Urinary bladder (tissue), 4 donors: ENCODE measurements at places on chromosomes 16 and 17. TPM values are rescaled to one million over a fixed set of nuclear protein-coding genes. Genes with fewer than 3 reads are reported as not detected.

The RHBDL3 gene
- total RNA-seq, result 1.9 TPM

The CDK3 gene
- 3.5 TPM for total RNA-seq

The TNRC6C gene
- total RNA-seq, result 17.8 TPM

The CNTNAP4 gene
- 10.9 TPM for total RNA-seq

The CHMP1A gene
- total RNA-seq, result 27.9 TPM

The CDH15 gene
- 3.7 TPM for total RNA-seq

The ABI3 gene
- 3.0 TPM for total RNA-seq

The EFCAB5 gene
- 0.90 TPM for total RNA-seq

The ZNF597 gene
- total RNA-seq, result 4.1 TPM

The SCARF1 gene
- total RNA-seq, result 10.7 TPM

DNA sequence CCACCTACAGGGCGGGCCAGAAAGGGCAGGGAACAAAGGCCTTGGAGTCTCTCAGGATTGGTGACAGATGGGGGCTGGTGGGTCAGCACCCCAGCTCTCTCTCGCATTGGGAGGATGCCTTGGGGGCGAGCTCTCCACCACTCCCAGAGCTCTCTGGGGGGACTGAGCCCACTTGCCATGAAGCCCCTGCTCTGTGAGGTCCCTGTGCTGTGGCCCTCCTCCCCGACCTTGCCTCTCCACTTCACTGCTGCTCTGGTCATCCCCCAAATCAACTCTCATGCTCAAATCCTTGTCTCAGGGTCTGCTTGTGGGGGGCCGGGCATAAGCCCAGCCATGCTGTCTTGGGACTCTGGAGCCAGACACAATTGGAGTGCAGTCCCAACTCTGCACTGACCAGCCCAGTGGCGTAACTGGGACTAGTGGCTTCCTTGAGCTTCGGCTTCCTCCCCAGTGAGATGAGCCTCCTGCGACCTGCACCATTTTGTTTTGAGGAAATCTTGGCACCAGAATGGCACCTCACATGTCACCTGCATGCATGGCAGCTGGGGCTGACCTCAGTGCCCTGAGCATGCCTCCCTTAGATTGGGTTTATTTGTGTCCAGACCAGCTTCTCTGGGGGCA is 184.5 kb downstream of the IRF8 start:
- DNase-seq, result no peak

DNA sequence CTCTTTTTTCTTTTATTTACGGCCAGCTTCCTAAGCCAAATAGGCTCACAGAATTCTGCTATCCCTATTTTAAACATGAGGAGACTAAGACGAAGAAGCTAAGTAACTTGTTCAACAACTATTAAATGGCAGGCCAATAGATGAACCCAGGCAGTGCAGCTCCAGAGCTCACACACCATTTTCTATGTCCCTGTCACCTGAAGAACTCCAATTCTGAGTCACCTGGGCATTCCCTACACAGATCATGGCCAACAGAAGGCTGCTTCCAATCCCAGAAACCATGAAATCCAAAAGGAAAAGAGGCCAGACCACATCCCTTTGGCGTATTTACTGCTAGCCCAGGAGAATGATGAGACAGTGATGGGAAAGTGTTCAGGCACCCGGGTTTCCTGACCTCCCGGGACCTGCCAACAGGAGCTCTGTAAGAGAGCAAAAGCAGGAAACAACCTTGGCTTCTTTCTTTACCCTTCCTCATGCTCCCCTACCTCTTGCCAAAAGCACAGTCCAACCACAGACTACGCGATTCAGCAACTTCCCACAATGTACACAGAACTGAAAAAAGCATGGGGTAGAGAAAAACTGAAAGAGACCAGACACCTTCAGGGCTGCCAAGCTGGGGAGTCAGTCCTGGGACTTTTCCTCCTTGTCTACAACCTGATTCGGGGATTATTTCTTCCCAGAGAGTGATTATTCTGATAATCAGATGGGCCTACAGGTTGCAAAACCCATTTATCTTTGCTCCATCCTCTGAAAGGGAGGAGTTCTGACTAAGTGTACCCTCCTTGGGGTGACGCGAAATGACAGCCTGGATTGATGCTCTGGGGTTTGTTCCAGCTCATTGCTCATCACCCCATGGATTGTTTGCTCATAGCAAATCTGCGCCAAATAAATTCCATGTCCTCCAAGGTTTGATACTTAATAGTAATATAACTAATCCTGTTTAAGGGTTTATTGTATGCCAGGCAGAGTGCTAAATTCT is 47.8 kb upstream of the HAS3 start:
- DNase-seq, result no peak

DNA sequence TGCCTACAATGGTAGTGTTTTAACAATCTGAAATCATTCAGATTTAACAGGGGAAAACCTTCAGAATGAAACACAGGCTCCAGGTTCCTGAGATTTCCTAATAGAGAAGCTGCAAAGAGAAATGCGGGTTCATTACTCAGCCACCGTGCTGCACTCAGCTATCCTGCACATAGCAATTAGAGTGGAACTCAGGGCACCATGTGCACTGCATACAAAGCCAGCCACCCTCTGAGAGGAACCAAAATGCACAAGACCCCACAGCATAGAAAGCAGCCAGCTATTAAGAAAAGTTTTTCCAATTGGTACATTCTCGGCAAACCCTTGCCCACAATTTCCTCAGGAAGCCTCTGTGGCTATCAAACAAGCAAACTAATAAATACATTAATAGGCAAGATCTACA is 37.4 kb downstream of the TOM1L2 start:
- no peak for DNase-seq

- DNase-seq, result no peak
These were observed 35.2 kb downstream of the PLXDC1 start for GRCh38 chr17:39116224-39116623.

GRCh38 chr16:72848028-72848400 is 199.9 kb downstream of the ZFHX3 start:
- DNase-seq, result no peak

DNA sequence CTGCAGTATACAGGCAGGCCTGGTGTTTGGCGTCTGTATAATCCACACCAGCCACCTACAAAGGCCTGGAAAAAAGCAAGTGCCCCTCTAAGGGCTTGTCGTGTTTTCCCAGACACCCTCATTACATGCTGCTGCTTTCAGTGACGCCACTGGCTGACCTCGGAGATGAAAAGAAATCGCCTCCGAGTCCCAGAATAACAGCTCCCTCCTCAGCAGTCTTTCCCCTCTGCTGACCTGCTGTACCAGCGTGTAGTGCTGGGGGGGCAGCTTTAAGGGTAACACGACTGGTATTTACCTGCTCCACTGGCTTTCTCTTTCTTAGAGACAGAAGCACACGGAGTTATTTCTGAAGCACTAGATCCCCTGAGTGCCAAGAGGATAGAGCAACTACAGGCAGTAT is 296.8 kb downstream of the GRIN2A start:
- no peak for DNase-seq

- no peak for DNase-seq
These were observed 173.8 kb downstream of the CDH8 start for GRCh38 chr16:61862221-61863155.

DNA sequence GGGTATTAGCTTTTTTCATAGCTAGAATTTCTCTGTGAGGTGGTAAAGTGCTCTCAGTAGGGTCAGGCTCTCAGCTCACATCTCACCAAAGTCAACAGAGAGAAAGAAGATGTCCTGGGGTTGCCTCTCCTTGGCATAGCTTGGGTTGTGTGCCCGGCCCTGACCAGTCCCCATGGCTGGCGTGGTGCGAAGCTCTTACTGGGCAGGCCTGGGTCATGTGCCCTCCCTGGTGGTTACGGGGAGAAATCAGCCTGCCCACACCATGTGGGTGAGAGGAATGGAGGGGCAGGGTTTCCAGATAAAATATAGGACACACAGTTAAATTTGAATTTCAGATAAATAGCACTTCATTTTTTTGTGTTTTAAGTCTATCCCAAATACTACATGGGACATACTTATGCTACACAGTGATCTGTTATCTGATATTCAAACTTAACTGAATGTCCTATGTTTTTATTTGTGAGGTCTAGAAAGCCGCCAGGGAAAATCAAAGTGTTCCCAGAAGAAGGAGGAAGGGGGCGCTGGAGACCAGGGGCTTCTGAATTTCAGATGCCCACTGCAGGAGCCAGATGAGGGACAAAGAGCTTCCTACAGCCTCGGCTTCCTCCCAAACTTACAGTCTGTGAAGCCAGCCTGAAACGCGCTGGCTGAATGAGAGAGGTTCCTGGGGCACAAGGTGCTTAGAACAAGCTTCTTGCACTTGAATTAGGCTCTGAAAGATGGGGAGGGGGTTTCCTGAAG is 45.4 kb downstream of the NKD1 start:
- DNase-seq, result no peak

- no peak for DNase-seq
These were observed 2.0 kb downstream of the USP36 start for GRCh38 chr17:78838574-78839005.

GRCh38 chr17:33072421-33073161 is 80.9 kb downstream of the SPACA3 start:
- DNase-seq, result no peak

- no peak for DNase-seq
These were observed 72.1 kb downstream of the JPH3 start for GRCh38 chr16:87674419-87674818.

DNA sequence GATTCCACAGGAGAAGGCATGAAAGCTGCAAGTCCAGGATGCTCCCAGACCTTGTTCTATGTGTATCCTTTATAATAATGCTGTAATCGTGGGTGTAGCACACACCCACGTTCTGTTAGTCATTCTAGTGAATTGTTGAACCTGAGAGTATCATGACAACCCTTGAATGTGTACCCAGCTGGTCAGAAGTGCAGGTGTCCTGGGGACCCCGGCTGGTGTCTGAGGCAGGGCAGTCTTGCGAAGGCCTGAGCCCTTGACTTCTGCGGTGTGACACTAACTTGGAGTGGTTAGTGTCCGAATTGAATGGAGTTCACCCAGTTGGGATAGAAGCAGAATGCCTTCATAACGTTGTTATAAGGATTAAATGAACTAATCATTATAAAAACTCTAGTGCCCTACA is 218.0 kb upstream of the TNRC6C start:
- DNase-seq, result no peak

GRCh38 chr16:69371564-69371963 is 14.2 kb downstream of the TERF2 start:
- no peak for DNase-seq

GRCh38 chr16:4337540-4338088 is 13.5 kb downstream of the PAM16 start:
- DNase-seq, result no peak

GRCh38 chr16:56260378-56261160 is 69.3 kb downstream of the GNAO1 start:
- no peak for DNase-seq

DNA sequence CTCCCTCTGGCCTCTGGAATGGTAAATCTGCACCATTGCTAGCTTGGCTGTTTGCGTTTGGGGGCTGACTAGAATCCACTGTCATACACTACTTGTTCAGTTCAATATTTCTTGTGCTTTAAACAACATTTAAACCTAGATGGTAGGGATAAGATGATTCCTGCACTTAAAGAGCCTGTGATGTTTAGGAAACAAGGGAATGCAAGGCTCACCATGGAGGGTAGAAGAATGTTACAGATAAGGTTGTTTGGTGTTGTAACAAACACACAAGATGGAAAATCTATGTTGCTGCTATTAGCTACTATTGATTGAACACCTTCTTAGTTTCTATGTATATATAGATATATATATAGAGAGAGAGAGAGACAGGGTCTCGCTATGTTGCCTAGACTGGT is 31.4 kb downstream of the YPEL2 start:
- no peak for DNase-seq
